ENCODE measurements at places on chromosomes 7 and 10. TPM values are rescaled to one million over a fixed set of nuclear protein-coding genes. Genes with fewer than 3 reads are reported as not detected.

Gene ACTL6B
- not detected for total RNA-seq

DNA sequence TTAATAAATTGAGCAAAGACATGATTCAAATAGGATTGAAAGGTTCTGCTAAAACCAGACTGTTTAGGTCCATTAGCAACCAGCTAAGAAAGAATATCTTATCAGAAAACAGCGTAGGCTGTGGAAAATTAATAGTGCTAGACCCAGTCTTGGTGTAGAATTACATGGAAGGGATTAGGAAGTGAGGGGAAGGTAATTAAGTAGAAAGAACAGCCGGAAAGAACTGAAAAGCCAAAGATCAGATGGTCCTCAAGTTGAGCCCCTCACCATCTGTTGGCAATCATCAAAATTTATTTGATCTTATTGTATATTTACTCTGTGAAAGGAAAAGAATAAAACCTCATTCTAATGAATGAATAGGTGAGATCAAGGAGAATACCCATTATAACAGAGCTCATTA is 50.1 kb downstream of the COL1A2 start:
- DNase-seq = no peak

Gene KCND2
- total RNA-seq = 0.14 TPM

Gene TAS2R41
- total RNA-seq = 2.5 TPM

Gene GDF2
- total RNA-seq = not detected

- DNase-seq = no peak
Measured at GRCh38 chr7:40551685-40552576, 417.1 kb downstream of the SUGCT start.

DNA sequence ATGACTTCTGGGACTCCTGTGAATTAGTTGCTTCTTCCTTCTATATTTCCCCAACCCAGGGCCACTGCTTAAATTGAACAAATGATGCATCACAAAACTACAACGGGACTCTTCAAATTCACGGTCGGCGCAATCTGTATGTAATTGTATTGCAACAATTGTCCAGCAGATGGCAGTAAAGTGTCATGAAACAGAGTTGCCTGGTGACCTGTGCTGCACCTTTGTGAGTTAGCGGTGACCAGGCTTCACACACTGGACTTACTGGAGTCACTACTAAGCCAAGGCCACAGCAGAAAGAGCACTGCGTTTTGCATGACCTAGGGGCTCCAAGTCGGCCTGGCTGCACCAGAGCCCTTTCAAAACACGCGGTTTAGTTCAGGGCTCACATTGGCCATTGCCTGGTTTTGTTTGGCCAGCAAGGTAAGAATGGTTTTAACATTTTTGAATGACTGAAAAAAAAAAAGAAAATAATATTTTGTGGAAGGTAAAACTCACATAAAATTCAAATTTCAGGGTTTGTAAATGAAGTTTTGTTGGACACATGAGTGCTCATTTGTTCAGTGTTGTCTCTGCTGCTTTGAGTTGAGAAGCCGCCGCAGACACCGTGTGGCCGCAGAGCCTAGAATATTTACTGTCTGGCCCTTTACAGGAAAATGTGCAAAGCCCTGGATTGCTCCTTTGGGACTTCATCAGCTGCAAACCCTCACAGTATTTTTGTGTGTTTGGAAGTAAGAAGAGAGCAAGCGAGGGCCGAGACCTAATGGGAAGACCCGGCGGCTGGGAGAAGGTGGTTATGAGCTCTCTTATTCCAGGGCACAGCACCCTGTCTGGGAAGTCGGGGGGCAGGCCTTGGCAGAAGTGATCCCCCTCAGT is 23.2 kb upstream of the ZNF32 start:
- no peak for DNase-seq

DNA sequence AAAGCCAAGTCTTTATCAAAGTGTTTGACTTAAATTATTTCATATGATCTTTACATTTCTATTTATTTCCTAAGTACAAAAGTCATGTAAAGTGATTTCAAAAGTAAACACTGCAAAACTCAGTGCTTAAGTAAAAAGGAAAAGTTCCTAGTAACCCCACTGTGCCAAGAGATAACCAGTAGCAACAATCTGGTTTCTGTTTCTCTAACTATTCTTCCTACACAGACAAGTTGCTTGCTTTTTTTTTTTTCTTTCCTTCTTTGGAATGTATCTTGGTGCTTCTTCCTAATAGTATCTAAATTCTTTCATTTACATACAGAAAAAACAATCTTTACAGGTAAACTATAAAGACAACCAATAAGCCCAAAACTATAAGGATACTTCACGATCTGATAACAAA is 3.1 kb downstream of the JCAD start:
- no peak for DNase-seq

Gene ZPBP
- total RNA-seq = not detected

- no peak for DNase-seq
Measured at GRCh38 chr7:75591467-75592255, 99.5 kb downstream of the SPDYE5 start.
